ENCODE measurements at places on chromosomes 12 and 14.
A peak's percentile ranks its signal among the peaks of the same experiment; 100 is the strongest.

DNA sequence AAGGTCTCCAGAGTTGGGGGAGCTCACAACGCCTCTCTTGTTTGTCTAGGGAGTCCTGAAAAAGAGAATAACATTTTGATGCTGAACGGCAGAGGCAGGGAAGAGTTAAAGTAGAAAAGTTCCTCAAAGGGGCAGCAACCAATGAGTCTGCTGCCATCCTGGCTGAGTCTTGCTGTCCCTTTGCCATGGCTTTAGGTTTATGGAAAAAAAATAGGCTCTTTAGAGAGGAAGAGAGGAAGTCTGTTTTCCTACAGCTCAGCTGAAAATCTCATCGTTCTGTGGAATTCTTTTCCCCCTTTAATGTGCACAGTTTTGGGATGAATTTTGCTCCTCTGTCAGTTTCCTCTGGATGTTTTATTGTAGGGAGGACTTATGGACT is 314.8 kb upstream of the TBX3 start:
- DNase-seq, result no peak

GRCh38 chr12:7127916-7128626 is 618 bp downstream of the RBP5 start:
- DNase-seq, result no peak

DNA sequence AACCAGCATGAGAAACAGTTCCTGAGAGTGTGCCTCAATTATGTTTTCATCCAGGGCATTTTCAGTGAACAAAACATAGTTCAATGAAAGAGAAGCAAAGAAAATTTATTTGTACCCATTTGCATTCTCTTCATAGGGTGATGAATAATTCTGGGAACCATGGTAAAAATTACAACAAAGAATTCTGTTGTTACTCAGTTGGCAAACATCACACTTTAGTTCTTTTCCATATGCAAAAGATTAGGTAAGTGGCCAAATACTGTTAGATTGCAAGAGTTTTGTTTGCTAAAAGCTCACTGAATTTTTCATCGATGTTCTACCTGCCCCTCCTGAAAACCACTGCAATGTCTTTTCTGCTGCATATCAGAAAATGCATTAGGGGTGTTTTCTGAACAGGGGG is 132.4 kb upstream of the RGS6 start:
- no peak for DNase-seq

DNA sequence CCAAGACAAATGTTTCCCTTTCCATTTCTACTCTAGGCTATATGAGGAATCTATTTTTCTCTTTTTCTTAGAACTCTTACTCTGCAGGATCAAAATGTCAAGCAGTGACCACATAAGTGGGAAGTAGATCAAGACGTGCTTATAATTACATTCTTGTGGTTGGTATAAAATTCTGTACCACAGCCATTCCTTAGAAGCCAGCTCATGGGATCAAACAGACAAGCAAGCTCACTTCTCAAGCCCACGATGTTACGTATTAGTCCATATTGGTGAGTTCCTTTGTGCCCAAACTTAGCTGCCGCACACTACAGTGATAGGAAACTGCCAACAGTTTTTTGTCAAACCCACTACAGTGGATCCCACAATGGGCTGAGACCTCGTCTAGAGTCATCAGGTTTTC is 53.4 kb downstream of the IFNG start:
- DNase-seq, result no peak

DNA sequence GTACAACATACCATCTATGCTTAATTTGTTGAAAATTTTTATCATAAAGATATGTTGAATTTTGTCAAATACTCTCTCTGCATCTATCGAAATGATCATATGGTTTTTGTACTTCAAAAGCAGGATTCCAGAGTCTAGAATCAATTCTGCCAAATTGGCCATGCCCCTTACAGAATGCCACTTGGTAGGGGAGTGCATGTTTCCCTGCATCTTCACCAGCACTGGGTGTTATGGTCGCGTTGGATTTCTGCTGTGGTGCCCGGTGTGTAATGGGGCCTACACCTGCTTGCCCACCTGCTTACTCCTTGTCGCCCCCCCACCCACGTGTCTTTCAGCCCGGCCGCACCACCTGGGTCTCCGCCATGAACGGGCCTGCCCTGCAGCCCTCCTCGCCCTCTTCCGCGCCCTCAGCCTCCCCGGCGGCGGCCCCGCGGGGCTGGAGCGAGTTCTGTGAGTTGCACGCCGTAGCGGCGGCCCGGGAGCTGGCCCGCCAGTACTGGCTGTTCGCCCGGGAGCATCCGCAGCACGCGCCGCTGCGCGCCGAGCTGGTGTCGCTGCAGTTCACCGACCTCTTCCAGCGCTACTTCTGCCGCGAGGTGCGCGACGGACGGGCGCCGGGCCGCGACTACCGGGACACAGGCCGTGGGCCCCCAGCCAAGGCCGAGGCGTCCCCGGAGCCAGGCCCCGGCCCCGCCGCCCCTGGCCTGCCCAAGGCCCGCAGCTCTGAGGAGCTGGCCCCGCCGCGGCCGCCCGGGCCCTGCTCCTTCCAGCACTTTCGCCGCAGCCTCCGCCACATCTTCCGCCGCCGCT is 12.3 kb downstream of the SH2B3 start:
- DNase-seq, result no peak

DNA sequence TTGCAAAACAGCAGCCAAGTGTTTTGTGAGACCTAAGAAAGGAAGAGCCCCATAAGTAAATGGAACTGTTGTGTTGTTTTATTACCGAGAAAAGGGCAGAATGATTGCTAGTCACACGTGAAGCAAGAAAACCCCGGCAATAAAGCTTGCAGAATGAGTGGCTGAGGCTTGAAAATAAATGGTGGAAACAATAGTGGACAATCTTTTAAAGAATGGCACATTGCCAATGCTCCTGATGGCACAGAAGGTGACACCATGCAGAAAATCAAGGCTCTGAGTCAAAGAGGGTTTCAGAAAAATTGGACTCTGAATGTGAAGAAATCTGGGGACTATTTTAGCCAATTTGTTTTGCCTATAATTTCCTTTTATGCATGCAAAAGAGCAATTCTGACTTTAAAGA is 4.0 kb upstream of the AQP2 start:
- DNase-seq, result no peak

DNA sequence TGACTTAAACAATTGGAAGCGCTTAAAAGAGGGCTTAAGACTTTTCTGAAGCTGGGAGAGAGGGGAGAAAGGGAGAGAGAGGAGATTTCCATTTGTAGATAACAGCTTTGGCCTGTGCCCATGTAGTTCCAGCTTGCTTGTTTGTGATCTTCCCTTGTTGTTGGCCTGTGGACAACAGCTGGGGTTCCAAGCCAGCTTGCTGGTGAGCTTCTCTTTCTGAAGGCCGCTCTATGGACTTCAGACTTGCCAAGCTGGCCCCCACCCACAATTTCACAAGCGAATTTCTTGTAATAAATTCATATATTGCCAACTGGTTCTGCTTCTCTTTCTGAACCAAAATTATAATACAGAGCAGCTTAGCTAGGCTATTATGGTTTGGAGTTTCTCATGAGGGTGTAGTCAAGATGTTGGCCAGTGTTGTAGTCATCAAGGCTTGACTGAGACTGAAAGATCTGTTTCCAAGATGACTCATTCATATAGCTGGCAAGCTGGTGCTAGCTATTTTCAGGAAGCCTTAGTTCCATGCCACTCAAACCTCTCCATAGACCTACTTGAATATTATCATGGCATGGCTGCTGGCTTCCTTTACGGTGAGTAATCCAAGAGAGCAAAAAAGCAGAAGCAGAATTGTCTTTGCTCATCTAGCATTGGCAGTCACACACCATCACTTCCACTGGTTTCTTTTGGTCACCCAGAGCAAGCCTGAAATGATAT is 89.4 kb downstream of the ATP23 start:
- DNase-seq, result no peak

DNA sequence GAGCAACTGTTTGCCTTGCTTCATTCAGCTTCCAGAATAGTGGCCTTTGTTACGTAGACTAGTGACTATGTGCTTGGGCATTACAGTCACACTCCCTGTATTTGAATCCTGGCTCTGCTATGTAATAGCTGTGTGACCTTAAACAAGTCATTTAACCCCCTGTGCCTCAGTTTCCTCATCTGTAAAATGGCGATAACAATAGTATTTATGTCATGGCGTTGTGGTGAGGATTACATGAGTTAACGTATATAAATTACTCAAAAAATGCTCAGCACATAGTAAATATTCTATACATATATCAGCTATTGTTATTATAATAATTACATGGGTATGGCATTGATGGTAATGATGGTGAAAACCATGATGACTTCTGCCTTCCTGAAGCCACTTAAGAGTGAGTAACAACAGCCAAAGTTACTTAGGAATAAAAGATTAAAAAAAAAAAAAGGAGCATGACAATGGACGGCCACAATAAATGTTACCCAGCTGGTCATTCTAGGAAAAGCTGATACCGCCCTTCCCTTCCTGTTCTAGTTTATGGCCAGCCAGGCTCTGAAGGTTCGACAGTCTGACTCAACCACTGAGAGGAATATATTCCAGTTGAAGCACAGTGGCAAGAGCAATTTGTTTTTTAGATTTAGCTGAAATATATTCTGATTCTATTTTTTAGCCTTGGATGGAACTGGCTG is 9.9 kb upstream of the ADIPOR2 start:
- DNase-seq, result no peak

DNA sequence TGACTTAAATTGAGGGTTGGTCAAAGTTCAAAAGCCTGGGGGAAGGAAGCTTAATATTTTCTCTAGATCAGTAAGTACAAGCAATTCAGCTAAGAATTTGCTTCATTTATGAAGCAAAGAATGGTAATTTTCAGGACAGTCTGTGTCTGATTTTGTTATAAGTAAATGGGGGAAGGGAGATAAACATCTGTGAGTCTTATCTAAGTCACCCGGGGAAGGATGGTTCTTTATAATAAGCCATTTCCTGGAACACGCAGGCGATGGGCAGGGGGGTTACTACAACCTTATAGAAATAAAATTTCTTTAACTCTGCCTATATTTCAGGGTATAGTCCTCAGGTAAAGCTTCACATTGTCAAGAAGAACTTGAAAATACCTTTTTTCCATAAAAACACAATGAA is 42.9 kb downstream of the HELB start:
- DNase-seq, result no peak

GRCh38 chr14:77177702-77178101 is 3.9 kb upstream of the TMEM63C start:
- DNase-seq, result no peak

DNA sequence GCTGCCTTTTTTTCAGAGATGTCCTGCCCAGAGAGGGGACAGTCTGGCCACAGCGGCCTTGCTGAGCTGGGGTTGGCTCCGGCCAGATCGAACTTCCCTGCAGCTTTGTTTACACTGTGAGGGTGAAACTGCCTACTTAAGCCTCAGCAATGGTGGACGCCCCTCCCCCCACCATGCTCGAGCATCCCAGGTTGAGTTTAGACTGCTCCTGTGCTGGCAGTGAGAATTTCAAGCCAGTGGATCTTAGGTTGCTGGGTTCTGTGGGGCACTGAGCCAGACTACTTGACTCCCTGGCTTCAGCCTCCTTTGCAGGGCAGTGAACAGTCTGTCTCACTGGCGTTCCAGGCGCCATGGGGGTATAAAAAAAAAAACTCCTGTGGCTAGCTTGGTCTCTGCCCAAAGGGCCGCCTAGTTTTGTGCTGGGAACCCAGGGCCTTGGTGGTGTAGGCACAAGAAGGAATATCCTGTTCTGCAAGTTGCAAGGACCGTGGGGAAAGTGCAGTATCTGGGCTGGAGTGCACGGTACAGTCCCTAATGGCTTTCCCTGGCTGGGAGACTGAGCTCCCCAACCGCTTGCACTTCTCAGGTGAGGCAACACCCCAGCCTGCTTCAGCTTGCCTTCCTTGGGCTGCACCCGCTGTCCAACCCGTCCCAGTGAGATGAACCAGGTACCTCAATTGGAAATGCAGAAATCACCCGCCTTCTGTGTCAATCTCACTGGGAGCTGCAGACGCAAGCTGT is 79.1 kb downstream of the LRIG3 start:
- no peak for DNase-seq

- no peak for DNase-seq
Observed at GRCh38 chr12:53365245-53365904, 14.6 kb upstream of the SP1 start.

GRCh38 chr12:96108321-96108720 is 72.9 kb upstream of the LTA4H start:
- peak; percentile 19 for DNase-seq

DNA sequence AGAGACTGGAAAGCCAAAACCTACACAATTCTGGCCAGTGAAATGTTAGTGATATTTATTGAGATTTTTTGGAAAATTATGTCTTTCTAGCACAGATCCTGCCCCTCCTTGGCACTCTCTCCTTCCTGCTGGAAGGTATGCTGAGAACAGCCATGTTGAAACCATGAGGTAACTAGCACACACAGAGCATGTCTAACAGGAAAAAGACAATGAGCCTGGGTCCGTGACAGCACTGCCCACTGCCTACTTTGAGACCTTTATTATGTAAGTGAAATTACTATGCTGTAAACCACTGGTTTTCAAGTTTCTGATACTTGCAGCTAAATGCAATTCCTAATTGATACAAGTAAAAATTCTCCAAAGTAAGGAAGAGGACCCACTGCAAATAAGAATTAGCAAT is 81.6 kb upstream of the SINHCAF start:
- no peak for DNase-seq

- no peak for DNase-seq
Observed at GRCh38 chr12:99916555-99916954, 68.2 kb downstream of the ANKS1B start.

DNA sequence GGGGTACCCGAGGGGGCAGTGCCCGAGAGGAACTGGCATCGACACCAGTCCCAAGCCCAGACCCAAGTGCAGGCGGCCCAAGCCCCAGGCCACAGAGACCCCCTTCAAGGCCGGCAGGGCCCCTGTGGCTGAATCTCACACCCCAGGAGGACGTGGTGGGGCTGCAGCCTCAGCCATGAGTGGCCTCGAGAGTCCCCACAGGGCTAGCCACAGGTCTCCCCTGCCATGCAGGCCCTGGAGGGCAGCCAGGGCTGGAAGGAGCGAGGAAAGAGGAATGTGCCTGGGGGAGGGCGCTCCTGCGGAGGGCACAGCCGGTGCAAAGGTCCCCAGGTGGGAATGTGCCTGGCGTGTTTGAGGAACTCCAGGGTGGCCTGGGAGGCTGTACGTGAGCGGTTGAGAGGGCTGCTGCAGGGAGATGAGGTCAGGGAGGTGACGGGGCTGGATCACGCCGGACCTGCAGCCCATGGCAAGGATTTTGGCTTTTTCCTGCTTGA is 86.1 kb downstream of the NCOR2 start:
- no peak for DNase-seq

DNA sequence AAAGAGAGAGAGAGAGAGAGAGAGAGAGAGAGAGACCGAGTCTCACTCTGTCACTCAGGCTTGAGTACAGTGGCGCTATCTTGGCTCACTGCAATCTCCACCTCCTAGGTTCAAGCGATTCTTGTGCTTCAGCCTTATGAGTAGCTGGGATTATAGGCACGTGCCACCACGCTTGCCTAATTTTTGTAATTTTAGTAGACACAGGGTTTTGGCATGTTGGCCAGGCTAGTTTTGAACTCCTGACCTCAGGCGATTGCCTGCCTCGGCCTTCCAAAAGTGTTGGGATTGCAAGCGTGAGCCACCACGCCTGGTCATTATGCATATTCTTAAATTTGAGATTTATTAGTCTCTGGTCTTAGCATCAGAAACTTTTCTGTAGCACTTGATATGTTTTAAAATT is 317.9 kb upstream of the ATP2B1 start:
- DNase-seq, result no peak
